ENCODE measurements at places on chromosomes 3 and 15.

- no peak for DNase-seq
Measured at GRCh38 chr3:73768524-73769308, 144.0 kb upstream of the PDZRN3 start.

DNA sequence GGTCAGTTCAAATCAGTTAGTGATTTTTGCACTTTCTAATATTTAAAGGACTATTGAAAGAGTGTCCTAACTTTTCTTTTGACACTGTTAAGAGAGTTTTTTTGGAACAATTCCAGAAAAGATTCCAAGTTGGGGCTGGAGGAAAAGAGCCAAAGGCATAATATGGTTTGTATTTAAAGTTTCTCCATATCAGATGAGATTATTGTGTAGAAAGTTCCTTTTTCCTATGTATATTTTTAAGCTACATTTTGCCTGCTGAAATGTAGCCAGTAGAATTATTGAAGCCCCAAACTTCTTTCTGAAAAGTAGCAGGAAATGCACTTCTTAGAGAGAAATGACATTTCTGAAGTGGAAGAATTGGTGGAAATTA is 136.5 kb upstream of the TSC22D2 start:
- no peak for DNase-seq

DNA sequence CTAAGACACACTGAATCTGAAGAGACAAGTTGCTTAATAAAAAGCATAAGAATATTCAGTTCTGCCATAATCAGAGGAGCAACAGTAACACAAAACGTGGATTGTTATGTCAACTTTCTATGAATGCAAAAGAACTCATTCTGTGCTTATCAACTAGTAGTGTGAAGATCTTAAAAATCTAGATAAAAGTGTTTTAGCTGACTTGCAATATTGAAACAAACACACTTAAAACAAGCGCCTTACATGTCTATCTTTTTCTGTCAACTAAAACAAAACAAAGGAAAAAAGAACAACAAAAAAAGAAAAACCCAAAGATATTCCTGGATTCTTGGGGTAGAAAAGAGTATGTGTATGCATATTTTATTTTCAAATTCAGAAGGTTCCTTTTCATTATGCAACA is 37.7 kb downstream of the TASOR start:
- DNase-seq = no peak

GRCh38 chr3:41198526-41198925 is 779 bp upstream of the CTNNB1 start:
- DNase-seq = no peak

DNA sequence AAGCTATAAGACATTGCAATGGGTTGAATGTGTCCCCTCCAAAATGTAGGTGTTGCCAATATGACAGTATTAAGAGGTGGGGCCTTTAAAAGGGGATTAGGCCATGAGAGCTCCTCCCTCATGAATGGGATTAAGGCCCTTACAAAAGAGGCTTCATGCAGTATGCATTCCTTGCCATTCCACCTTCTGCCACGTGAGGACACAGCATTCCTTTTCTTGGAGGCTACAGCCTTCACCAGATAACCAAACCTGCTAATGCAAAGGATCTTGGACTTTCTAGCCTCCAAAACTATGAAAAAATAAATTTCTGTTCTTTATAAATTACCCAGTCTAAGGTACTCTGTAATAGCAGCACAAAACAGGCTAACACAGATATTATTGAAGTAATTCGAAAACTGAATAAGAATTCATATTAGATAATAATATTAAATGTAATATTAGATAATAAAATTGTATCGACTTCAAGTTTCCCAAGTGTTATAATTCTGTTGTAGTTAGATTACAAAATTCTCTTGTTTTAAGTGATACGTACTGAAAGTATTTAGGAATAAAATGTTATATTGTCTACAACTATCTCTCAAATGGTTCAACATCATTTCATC is 29.4 kb upstream of the ATP8B4 start:
- DNase-seq = no peak

GRCh38 chr15:62083194-62084154 is 16.7 kb downstream of the C2CD4A start:
- no peak for DNase-seq

- DNase-seq = no peak
Measured at GRCh38 chr3:147298511-147298982, 107.8 kb downstream of the ZIC4 start.

DNA sequence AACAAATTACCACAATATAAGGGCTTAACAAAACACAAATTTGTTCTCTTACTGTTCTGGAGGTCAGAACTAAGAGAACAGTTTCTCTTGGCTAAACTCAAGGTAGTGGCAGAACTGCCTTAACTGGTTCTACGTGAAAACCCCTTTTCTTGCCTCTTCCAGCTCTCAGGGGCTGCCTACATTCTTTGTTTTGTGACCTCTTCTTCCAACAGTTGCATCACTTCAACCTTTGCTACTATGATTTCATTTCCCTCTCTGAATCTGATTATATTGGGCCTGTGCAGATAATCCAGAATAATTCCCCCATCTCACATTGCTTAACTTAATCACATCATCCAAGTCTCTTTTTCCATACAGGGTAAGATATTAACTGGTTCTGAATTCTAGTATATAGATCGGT is 624.6 kb downstream of the ZPLD1 start:
- DNase-seq = no peak

DNA sequence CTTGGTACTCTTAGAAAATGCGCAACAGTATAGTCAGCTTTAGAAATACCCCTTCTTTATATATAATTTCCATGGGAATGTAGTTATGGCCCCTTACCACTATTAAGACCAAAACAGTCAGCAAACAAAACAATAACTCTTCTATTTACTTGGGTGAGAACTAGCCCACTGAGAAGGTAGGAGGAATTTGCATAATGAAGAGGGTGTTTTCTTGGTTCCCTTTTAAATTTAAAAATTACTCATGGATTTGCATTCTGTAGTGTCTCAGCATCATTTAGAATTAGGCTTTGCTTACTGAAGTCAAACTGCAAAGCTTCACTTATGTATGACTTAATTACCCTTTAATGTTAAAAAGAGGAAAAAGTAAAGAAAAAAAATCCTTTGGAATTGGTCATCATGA is 350.8 kb downstream of the PTPRG start:
- no peak for DNase-seq

DNA sequence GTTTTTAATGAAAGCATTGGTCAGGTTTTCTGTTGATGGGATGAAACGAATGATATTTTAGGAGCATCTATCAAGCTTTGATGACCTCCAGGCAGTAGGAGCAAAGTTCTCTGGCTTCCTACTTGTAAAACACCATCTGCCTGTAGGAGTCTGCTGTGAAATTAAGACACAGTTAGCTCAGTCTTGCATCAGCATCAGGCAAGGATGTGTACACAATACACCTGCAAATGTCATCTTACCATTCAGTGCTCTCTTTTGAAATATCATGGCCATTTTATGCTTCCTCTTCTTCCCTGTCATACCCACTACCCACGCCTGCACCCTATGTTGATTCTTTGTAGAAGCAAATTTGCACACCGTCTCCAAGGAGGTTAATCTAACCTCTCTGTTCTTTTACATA is 38.2 kb downstream of the B3GALNT1 start:
- DNase-seq = no peak

- DNase-seq = no peak
Measured at GRCh38 chr3:172355836-172356235, 92.4 kb downstream of the GHSR start.

GRCh38 chr3:122514123-122515019 is at the start of gene KPNA1:
KPNA1 (minus strand) TSS chr3:122514939; CDS start chr3:122496565, 18,374 bp downstream.
- peak; percentile 75 for DNase-seq

DNA sequence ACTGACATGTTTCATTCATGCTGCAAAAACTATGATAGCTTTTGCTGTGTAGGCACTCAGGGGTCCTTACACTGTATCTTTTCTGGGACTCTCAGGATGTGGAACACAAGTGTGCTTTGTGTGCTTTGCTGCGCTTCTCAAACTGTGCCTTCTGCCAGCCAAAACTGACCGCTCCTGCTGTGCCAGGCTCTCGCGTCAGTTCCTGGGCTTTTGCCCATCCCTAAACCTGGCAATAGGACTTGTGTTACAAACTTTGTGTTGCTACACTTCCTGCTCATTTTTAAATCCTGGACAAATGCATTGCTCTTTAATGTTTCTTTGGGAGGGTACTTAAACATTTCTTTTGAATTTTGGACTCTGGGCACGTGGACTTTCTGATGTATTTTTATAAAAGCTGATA is 60.3 kb downstream of the DIPK2A start:
- DNase-seq = no peak

DNA sequence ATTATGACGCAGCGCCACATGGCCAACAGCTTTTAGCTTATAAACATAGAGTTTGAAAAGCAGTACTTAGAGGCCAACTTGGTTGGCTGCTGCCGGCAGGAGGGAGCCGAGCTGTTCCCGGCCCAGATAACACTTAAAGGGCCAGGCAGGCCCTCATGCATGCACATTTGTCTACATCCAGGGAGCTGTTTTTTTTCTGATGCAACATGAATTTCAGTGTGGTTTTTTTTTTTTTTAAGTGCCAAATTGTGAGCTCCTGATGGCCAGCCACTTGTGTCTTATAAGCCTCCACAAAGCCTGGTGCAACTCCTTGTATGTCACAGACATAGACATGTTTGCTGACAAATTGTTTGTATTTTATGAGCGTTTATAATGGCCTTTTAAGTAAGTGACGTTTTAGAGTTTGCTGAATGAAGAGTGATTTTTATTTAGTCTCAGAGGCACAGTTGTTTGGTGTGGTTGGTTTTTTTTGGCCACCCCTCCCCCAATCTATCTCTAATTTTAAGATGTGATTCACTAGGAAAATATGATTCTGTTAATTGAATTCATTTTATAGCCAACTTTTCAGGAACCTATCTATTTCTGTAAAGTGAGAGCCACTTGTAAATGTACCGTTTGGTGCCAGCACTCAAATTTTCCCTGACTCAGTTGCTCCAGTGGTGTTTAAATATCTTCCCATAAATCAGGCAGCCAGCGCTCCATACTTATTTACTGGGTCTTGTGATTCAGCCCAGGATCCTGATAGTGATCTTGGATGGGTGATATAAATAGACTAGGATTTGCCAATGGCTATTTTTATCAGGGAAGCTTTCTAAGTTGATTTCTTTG is 134.3 kb downstream of the VGLL4 start:
- no peak for DNase-seq

DNA sequence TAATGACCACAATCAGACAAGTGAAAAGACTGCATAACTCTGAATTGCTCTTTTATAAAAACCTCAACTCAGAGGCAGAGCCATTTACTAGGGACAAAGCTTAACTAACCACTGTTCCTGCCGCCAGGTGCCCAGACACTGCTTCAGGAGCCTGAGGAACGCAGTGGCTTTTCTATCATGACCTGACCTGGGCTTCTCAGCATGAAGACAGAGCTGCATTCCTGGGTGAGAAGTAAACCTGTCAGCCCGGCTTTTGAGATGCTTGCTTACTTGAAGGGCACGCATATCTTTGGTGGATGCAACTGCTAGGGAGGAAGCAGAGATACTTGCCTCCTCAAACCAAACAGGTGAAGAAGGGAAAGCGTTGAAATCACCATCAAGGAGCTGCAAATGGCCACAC is 7.9 kb downstream of the LRRC31 start:
- DNase-seq = no peak

GRCh38 chr3:127258733-127259132 is 29.1 kb downstream of the PRR20G start:
- DNase-seq = no peak

DNA sequence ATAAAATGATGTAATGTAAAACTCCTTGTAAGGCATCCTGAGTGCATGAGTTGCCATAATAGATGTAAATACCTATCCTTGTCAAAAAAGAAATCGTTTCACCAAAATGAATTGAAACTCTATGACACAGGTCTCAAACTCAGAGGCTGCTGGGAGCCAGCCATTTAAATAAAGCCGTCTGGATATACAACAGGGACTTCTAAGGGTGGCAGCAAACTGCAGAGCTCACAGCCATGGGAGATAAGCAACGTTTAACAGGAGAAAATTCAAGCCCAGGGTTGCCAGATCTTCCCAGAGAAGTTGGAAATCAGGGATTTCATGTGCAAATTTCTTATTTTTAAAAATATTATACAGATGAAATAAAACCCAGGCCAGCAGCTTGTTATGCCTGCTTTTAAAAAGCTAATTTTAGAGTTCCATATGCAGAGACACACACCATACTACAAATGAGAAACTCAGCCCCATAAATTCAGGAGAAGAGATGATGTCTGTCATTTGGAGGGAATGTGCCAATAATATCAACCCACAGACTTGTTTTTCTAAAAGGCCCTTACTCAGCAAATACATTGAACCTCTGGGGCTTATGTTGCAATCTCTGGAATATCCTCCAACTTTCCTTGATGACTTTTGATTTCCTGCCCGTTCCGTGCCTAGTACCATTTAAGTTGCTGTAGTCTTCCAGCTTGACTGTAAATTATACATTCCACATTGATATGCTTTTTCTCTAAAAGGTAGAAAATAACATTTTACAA is 75.6 kb downstream of the AQP9 start:
- DNase-seq = no peak

DNA sequence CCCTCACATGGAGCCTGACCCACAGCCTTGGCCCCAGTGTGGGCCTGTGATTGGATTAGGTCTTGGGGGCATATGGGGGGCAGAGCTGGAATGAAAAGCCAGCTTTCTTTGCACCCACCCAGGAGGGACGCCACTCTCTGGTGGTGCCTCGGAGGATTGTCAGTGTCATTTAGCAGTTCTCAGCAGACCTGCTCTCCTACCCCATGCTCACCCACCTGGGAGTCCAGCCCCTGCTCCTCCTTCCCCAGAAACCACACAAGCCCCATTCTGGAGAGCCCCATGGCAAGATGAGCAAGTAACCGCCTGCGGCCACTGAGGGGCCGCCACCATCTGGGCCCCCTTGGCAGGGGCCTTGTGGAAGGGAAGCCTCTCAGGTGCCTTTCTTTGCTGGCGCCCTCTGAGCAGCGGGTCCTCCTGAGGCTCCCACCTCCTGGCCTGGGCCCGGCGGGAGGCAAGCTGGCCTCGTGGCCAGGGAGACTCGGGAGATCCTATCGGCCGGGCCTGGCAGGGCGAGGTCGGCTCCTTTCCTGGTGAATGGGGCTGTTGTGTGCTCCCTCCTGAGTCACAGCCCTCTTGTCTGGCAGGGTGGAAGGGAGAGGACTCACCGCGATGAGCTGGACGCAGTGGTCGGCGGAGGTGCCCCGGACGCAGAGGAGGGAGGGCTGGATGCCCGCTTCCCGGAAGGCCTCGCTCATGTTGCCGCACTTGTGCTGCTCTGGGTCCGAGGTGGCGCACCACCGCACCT is 2.3 kb downstream of the MELTF start:
- no peak for DNase-seq

All from stimulated activated CD4-positive, alpha-beta T cell treated with anti-CD3 and anti-CD28 coated beads, Interleukin-15, amount 100 ng/mL, for 1 hour (primary cell).